ENCODE measurements at places on chromosomes 16 and 17.

- peak; percentile 6 for DNase-seq
Observed at GRCh38 chr17:228951-229708, 47.7 kb upstream of the DOC2B start.

GRCh38 chr17:13437966-13438779, 163.6 kb downstream of the HS3ST3A1 start:
- DNase-seq, result no peak

DNA sequence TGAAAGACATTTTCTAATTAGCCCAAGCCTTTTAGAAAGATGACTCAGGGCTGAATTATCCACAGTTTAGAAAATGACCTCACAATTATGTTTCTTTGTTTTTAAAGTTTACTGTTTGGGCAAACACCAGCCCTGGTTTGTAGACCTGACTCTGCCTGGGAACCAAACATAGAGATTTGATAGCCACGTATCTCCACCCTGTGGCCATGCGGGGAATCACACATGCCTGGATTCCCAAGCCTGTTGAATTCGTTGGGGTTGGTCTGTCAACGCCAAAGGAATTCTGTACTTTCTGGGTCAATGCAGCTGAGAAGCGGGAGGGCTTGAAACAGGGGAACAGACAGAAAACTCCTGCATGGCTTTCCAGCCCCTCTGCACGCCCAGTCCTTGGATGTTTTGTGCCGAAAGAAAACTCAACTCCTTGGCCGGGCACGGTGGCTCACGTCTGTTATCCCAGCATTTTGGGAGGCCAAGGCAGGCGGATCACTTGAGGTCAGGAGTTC, 26.9 kb downstream of the CD300A start:
- peak; percentile 75 for DNase-seq

DNA sequence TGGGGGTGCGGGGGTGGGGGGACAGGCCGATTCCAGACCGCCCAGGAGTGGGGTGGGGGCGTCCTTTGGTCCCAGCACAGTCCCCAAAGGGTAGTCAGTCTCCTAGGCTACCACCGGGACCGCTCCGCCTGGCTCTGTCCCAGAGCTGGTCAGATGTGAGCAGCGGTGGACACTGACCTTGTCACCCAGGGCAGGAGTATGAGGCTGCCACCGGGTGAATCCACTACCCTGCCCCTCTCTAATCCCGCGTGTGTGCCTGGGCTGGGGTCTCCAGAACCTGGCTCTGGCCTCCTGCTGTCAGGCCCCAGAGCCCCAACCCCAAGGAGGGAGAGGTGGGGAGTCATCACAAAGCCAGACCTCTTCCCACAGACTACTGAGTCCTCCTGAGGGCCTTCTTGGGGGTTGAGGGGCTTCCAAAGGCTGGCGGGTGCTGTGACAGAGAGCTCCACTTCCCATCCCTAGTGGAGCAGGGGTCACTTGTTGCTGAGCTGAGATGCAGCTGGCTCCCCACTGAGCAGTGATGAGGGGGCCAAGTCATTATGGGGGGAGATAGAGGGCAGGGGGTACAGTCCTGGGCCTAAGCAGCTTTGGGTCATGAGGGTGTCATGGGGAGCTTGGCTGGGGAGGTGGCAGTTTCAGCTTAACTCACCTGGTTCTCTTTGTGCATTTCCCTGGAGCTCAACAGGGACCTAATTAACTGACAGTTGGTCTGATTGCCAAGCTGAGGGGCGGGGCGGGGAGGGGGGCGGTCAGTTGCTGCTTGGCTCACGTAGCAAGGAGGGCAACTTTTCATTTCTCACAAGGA, 1.2 kb downstream of the PPP1R1B start:
- no peak for DNase-seq

DNA sequence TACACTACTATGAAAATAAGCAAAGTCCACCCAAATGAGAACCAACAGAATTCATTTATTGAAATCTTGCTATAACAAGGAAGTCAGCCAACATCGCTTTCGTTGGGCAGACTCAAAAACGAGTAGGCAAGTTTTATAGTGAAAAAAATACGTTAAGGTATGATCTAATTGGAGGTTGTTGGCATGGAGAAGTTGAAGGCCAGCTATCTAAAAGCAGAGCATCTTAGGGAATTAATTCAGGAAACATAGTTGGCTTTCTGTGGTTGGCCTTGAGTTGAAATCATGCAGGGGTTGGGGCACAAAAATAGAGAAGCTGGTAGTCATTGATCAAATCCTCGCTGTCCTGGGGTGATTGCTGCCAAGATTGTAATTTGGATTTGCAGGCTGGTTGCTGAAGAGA, 118.3 kb downstream of the PPM1E start:
- DNase-seq, result no peak

GRCh38 chr17:44220213-44221083, 973 bp upstream of the UBTF start:
- no peak for DNase-seq

All from posterior cingulate gyrus (tissue), 11 donors.